ENCODE measurements at places on chromosomes 1 and 21. TPM values are rescaled to one million over a fixed set of nuclear protein-coding genes. Genes with fewer than 3 reads are reported as not detected.

C8B gene
- not detected for total RNA-seq

ALG14 gene
- 1.0 TPM for total RNA-seq

LY9 gene
- total RNA-seq = not detected

ADAMTS5 gene
- 15.7 TPM for total RNA-seq

ADAMTSL4 gene
- total RNA-seq = 12.0 TPM

HCRTR1 gene
- not detected for total RNA-seq

RHOU gene
- total RNA-seq = 16.7 TPM

CRP gene
- total RNA-seq = not detected
